ENCODE measurements at places on chromosomes 7 and 10. TPM values are rescaled to one million over a fixed set of nuclear protein-coding genes. Genes with fewer than 3 reads are reported as not detected.

DNA sequence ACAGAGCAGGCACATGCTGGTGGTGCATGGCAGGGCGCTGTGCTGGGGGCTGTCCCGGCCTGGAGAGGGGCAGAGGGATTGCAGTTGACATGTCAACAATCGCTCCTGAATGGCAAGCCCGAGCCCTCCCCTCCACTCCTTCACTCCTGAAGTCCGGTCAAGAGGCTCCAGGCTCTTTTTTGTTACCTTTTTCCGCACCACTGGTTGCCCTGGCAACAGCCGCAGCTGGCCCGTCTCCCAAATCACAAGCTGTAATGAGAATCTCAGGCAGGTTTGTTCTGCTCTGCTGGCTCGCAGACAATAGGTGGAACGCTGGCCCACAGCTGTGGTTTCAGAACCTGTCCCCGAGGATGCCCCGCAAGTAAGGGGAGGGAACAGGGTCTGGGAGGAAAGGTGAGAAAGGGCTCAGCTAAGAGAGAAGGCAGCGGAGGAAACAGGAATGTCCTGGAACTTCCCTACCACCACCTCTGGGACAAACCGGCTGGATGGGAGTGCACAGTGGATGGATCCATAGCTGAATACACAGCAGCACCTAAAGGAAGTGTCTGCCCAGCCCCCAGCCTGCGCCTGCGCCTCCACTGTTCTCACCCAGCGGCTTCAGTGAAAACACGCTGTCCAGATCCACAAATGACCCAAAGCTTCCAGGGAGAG is 58.9 kb downstream of the CALML3 start:
- H3K27me3 ChIP-seq = no peaks in the 10 kb centered on the region
- no peaks in the 10 kb centered on the region for H3K36me3 ChIP-seq
- DNase-seq = no peak

DNA sequence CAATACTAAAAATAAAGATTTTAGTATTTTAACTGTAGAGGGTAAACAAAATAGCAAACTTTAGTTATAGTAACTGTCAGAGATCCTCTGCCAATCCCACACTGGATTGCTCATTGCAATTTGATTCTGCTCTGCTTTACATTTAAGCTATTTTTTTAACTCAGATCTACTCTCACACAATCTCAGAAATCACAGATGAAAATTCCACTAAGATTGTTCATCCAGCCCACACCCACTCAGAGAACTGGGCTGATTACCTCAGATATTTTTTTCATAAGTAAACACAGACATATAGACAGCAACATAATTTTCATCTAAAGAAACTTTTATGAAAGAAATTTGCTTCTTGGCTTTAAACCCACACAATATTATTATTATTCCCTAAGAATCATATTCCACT is 7.0 kb downstream of the OSBPL3 start:
- H3K36me3 ChIP-seq = no peaks in the 10 kb centered on the region
- peaks cover 25% of the 10 kb centered on the region for H3K4me1 ChIP-seq
- no peaks in the 10 kb centered on the region for H3K27me3 ChIP-seq
- no peak overlapping the region for H3K4me3 ChIP-seq
- H3K27ac ChIP-seq = peak overlapping the region; percentile 43
- peak; percentile 87 for DNase-seq

GRCh38 chr10:5550621-5551530 is 26.1 kb downstream of the CALML3 start:
- peak; percentile 53 for DNase-seq
- no peak overlapping the region for H3K27ac ChIP-seq
- no peaks in the 10 kb centered on the region for H3K36me3 ChIP-seq
- peaks cover 43% of the 10 kb centered on the region for H3K4me1 ChIP-seq

GRCh38 chr7:90210475-90210874 is 1.1 kb upstream of the STEAP2 start:
- H3K36me3 ChIP-seq = no peaks in the 10 kb centered on the region
- H3K4me1 ChIP-seq = no peaks in the 10 kb centered on the region
- no peaks in the 10 kb centered on the region for H3K27me3 ChIP-seq
- no peak for DNase-seq

- no peaks in the 10 kb centered on the region for H3K27me3 ChIP-seq
- no peak for DNase-seq
- H3K36me3 ChIP-seq = no peaks in the 10 kb centered on the region
Measured at GRCh38 chr10:4068629-4069028, 283.6 kb upstream of the KLF6 start.

GRCh38 chr7:50826371-50827172 is 43.9 kb upstream of the GRB10 start:
- H3K27me3 ChIP-seq = peaks cover 5% of the 10 kb centered on the region
- DNase-seq = peak; percentile 87

DNA sequence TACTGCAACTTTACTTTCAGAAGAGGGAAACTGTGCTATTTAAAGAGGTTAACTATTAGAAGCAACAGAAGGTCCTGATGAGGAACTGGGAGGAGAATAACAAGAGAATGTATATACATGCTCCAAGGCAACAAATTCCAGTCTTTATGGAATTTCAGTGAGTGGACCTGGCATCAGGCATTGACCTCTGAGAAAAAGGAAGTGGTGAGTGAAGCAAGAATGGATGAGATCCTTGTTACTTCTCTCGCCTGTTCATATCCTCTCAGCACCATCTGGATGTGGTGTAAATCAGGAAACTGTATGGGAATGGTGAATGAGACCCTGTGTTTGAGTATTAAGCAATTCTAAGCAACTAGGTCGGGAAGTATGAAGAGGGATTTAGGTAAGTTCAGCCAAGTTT is 30.3 kb upstream of the KBTBD2 start:
- H3K4me3 ChIP-seq = no peak overlapping the region
- DNase-seq = peak; percentile 78
- peaks cover 18% of the 10 kb centered on the region for H3K36me3 ChIP-seq
- H3K27me3 ChIP-seq = no peaks in the 10 kb centered on the region
- H3K4me1 ChIP-seq = no peaks in the 10 kb centered on the region

GRCh38 chr7:2282185-2282751 is 32.0 kb downstream of the SNX8 start:
- peaks cover 7% of the 10 kb centered on the region for H3K4me1 ChIP-seq
- no peak overlapping the region for H3K27ac ChIP-seq
- peaks cover 2% of the 10 kb centered on the region for H3K36me3 ChIP-seq
- H3K27me3 ChIP-seq = no peaks in the 10 kb centered on the region
- no peak for DNase-seq

GRCh38 chr7:51307651-51308210 is 8.9 kb downstream of the COBL start:
- H3K4me3 ChIP-seq = no peak overlapping the region
- DNase-seq = no peak
- H3K4me1 ChIP-seq = no peaks in the 10 kb centered on the region
- no peaks in the 10 kb centered on the region for H3K27me3 ChIP-seq
- H3K36me3 ChIP-seq = no peaks in the 10 kb centered on the region

GRCh38 chr7:122438492-122438891 is 133.9 kb upstream of the FEZF1 start:
- H3K4me3 ChIP-seq = no peak overlapping the region
- no peaks in the 10 kb centered on the region for H3K4me1 ChIP-seq
- DNase-seq = no peak
- H3K27ac ChIP-seq = no peak overlapping the region
- H3K27me3 ChIP-seq = no peaks in the 10 kb centered on the region

DNA sequence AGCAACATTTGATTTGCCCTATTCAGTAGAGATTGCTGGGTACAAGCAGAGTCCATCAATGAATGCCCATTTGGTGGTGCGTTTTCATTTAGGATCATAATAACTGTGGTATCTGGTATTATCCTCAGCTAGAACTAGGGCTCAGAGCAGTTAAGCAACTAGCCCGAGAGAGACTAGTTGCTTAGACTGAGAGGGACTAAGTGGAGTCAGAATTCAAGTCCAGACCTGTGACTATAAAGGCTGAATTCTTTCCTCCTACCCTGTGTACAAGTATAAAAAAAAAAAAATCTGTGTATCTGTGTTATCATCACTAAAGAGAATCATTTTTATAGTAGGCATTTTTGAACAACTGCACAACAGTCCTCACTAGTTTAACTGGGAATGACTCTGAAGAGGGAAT is 45.3 kb upstream of the DKK1 start:
- no peak overlapping the region for H3K4me3 ChIP-seq
- peaks cover 2% of the 10 kb centered on the region for H3K36me3 ChIP-seq
- H3K4me1 ChIP-seq = no peaks in the 10 kb centered on the region
- no peak for DNase-seq

GRCh38 chr10:5117026-5117425 is 22.8 kb downstream of the AKR1C3 start:
- no peaks in the 10 kb centered on the region for H3K36me3 ChIP-seq
- no peaks in the 10 kb centered on the region for H3K4me1 ChIP-seq
- H3K4me3 ChIP-seq = no peak overlapping the region
- H3K27me3 ChIP-seq = no peaks in the 10 kb centered on the region
- no peak for DNase-seq

DNA sequence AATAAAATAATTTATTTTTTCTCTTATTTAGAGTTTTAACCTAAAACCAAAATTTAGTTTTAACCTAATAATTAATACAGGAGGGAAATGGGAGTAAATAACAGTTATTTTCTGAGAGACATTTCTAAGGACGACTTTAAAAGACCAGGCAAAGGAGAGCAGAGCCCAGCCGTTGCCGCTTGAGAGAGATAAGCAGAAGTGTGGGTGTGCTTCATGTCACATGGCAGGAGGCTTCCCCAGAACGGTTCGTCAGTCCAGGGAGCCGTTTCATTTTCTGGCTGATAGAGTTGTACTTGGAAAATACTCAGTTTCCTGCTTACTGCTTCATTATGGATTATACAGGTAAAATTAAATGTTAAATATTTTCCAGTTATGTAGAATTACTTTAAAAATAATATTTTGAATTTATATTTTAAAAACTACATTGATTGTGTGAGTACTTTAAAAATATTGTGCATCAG is 61.4 kb downstream of the ST7 start:
- peaks cover 2% of the 10 kb centered on the region for H3K4me1 ChIP-seq
- no peaks in the 10 kb centered on the region for H3K36me3 ChIP-seq
- no peaks in the 10 kb centered on the region for H3K27me3 ChIP-seq
- H3K27ac ChIP-seq = no peak overlapping the region
- peak; percentile 68 for DNase-seq
- no peak overlapping the region for H3K4me3 ChIP-seq

DNA sequence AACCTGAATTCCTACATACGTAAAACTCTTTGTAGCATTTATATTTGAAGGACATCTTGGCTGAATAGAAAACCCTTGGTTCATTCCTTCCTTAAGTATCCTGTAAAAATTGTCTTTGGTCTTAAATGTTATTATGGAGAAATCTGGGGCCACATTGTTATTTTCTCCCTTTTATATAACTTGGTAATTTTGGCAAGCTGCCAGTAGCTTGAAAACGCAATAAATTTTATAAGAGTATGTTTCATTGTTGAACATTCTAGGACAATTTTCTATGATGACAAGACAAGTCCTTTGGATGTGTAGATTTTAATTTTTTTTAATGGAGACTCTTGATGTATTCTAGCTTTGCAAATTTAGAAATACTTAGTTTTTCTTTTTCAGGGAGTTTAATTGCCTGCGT is 191.9 kb downstream of the ABCA13 start:
- no peak overlapping the region for H3K27ac ChIP-seq
- no peaks in the 10 kb centered on the region for H3K4me1 ChIP-seq
- DNase-seq = no peak
- H3K36me3 ChIP-seq = no peaks in the 10 kb centered on the region
- H3K27me3 ChIP-seq = no peaks in the 10 kb centered on the region

GRCh38 chr7:105906695-105907094 is 30.3 kb upstream of the ATXN7L1 start:
- H3K36me3 ChIP-seq = peaks cover 4% of the 10 kb centered on the region
- H3K4me1 ChIP-seq = no peaks in the 10 kb centered on the region
- no peak overlapping the region for H3K27ac ChIP-seq
- no peaks in the 10 kb centered on the region for H3K27me3 ChIP-seq
- no peak overlapping the region for H3K4me3 ChIP-seq

DNA sequence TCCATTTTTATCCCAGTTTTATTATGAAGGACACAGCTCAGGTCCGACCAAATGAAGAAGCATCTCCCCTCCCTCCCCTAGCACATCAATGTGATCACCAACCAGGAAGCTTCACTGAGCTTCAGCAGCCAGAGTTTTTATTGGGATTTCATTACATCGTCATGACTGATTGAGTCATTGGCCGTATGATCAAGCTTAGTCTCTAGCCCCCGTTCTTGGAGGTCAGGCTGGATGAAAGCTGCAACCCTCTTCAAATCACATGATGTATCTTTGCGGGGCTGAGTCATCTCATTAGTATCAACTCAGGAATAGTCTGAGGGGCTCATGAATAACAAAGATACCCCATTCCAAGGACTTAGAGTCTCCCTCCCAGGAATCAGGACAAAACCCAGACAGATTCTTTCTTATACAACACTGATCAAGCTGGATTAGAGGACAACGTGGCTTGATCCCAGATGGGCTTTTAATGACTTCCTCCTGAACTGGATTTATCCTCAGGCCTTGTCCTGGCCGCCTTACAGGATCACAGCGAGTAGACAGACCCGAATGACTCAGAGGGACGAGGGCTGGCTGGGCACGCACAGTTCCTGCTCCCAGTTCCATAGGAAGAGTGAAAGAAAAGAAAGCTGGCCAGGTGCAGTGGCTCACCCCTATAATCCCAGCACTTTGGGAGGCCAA is 14.5 kb downstream of the LIMK1 start:
- H3K4me1 ChIP-seq = peaks cover 16% of the 10 kb centered on the region
- peaks cover 34% of the 10 kb centered on the region for H3K36me3 ChIP-seq
- H3K4me3 ChIP-seq = no peak overlapping the region
- no peaks in the 10 kb centered on the region for H3K27me3 ChIP-seq

GRCh38 chr7:47045207-47046051 is 536.5 kb downstream of the TNS3 start:
- no peaks in the 10 kb centered on the region for H3K36me3 ChIP-seq
- H3K4me3 ChIP-seq = no peak overlapping the region
- H3K27me3 ChIP-seq = peaks cover 6% of the 10 kb centered on the region
- peaks cover 5% of the 10 kb centered on the region for H3K4me1 ChIP-seq
- no peak overlapping the region for H3K27ac ChIP-seq

DNA sequence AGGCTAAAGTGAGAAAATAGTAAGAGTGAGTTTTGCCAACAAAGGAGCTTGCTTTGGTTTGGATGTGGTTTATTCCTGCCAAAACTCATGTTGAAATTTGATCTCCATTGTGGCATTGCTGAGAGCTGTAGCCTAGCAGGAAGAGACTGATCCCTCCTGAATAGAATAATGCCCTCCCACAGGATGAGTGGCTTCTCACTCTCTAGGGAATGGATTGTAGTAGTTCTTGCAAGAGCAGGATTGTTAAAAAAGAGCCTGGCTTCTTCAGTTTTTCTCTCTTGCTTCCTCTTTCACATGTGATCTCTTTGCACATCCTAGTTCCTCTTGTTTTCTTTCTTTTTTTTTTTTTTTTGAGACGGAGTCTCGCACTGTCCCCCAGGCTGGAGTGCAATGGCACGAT is 34.4 kb downstream of the ASAH2 start:
- H3K4me3 ChIP-seq = no peak overlapping the region
- H3K27me3 ChIP-seq = peaks cover 3% of the 10 kb centered on the region
- H3K27ac ChIP-seq = no peak overlapping the region
- no peaks in the 10 kb centered on the region for H3K4me1 ChIP-seq
- no peaks in the 10 kb centered on the region for H3K36me3 ChIP-seq

Gene BHLHA15
- polyA plus RNA-seq = not detected

Gene ZNF117
- polyA plus RNA-seq = 2.5 TPM

Gene SPDYE6
- polyA plus RNA-seq = not detected

Gene LOXL4
- polyA plus RNA-seq = 26.7 TPM

Gene PAX4
- polyA plus RNA-seq = not detected

Gene RBM20
- polyA plus RNA-seq = 0.15 TPM

Gene GRID2IP
- not detected for polyA plus RNA-seq

Data from IMR-90 (cell line).